ENCODE measurements at places on chromosomes 2 and 18.

- DNase-seq, result no peak
These were observed 48.8 kb upstream of the ZDBF2 start for GRCh38 chr2:206225435-206226232.

DNA sequence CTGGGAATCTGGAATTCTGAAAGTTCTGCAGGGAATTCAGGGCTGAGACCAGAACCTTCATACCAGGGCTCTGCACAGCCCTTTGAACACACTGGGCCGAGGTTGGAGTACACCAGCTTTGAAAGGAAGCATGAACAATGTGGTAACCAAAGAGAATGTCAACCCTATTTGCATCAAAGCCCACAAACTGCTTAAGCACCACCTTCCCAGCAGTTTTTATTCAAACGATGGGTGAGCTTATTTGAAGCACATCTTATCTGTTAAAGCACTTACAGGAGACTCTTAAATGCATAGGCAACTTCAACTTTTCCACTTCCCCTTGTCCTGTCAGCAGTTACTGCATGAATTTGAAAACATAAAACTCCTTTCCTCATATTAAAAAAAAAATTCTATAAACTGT lies 96.6 kb downstream of the TXNL1 start:
- no peak for DNase-seq

DNA sequence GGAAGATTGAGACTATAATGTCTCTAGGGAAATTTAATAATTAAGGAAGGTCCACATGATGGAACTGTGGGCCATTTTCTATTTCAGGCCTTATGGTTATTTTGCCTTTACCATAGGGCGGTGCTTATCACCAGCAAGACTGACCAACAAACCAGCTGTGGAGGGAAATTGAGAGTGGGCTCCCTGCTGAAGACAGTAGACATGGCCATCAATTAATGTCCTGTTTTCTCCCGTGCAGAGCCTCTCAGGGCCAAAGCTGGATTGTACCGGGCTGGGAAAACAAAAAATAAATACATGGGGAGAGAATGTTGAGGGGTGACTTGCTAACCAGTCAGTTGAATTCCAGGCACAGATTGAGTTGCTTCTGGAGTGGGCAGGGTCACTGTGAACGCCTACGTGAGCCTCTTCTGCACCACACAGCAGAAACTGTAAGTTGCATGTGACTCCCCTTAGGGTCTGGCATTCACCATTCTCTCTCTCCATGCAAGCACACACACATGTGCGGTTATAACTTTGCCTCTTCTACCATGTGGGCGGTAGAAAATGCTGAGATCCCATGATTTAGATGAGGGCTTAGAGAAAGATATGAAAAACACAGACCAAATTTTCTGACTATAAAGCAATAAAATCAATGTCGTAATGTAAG lies 128.5 kb downstream of the COPS8 start:
- no peak for DNase-seq

DNA sequence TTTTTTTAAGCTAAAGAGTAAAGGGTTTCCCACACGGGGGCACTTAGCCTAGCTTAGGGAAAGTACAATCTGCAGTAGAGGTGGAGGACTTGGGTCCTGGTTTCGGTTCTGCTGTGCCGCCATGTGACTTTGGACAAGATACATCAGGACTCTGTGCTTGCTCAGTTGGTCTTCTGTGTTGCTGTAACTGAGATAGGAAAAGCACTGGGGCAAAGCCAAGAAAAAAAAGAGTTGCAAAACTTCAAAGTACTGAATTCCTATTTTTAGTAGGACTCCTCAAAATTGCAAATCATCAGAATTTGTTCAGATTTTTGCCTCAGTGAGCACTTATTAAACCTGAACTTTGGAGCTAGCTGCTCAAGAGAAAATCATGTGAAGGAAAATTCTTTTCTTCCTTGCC lies 96.3 kb upstream of the STON1 start:
- DNase-seq, result no peak

DNA sequence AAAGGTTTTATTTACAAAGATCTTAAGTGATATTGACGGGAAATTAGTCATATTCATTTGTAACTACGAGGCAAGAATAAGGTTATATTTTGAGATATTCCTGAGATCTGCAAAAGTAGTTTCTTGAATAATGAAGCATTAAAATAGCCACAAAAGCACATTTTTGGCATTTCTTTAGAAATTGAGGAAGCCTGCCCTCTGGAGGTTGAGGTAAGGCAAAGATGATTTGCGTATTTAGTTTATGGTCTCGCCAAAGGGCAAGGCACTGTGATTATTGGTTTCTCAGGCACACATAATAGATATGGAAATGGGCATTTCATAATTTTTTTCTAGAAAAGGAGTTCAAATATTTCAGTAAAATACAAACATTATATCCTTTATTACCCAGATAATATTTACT lies 143.7 kb upstream of the RPRM start:
- DNase-seq, result no peak

DNA sequence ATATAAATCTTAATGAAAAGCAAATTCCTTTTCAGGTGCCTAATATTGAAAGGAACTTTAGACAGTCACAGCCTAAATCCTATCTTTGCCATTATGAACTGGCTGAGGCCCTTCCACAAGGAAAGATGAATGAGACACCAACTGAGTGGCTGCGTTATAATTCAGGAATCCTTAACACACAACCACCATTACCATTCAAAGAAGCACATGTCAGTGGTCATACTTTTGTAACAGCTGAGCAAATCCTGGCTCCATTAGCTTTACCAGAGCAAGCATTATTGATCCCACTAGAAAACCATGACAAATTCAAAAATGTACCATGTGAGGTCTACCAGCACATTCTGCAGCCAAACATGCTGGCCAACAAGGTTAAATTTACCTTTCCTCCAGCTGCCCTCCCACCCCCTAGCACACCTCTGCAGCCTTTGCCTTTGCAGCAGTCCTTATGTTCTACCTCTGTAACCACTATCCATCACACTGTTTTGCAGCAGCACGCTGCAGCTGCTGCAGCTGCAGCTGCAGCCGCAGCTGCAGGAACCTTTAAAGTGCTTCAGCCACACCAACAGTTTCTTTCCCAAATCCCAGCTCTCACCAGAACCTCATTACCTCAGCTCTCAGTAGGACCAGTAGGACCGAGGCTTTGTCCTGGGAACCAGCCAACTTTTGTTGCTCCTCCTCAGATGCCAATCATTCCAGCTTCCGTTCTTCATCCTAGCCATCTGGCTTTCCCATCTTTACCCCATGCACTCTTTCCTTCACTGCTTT lies 340.1 kb downstream of the ZNF804A start:
- DNase-seq, result no peak

DNA sequence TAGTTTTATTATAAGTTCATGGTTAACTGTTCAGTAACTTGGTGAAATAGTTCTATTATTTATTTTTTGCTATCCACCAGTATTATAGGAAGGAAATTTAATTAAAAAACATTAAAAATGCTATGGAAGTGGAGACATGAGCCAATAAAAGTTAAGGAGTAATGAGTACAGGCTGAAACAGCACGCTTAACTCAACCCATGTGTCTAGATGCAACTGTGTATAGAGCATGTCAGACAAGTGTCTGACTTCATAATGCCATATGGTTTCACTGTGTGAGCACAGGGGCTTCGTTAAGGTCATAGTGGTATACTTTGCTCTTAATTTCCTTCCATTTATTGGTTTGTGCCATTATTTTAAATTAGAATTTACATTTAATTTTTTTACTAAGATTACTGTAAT lies 566.8 kb upstream of the NRP2 start:
- no peak for DNase-seq

DNA sequence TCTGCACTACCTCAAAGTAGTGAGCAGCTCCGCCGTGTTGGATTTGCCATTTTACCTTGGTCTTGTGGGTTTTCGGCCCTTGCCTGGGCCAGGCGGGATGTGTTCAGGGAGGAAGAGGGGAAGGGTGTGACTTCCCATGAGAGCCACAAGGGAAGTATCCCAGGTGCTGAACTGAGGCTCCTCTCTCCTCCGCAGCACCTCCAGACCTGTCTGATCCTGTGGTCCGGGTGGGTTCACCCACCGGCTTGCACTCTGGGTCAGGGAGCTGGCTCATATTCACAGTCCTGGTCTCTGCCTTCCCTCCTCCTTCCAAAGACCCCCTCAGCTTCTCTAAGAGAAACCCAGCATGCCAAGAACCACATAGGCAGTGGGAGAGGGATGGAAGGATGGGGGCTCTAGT lies 235.8 kb downstream of the SEPTIN10 start:
- DNase-seq, result no peak

GRCh38 chr2:17979707-17980106 lies 101.2 kb downstream of the KCNS3 start:
- DNase-seq, result no peak

DNA sequence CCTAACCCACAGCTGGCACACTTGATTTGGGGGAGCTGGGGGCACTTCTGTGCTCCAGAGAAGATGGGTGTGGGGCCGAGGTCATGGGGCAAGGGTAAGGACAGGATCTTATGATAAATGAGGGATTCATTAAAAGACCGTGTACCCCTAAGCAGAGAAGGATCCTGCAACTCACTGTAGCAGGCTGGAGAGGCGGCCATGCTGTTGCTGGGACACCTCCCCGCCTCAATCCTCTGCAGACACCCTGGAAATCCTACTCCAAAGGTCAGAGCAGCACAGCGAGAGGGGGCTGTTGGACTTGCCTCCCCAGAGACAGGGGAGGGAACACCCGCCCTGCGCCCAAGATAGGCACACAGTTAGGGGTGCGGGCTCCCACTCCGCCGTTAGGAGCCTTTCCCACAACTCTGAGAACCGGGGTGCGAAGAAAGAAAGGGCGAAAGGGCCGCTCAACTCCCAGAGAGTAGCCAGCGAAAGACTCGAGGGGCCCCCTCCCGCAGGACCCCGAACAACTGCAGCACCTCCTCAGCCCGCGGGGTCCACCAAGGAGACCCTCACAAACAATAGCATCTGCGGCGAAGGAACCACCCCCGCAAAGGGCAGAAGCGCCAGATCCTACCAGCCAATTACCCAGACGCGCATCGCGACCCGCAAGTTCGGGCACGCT lies 1.4 kb downstream of the PARD6G start:
- DNase-seq, result no peak

DNA sequence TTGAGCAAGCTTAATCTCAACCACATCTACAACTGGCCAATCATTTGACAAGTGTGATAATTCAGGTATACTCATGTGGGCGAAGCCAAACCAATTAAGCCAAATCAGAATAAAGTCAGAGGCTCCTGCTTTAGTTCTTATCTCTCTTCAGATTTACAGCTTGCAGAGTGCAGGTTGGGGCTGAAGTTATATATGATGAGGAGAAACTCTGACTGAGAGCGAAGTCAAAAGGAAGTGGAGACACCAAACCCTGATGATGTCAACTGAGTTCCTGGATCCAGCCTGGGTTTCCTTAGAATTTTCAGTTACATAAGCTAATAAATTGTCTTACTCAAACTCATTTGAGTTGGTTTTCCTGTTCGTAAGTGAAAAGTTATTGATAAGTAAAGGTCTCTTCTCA lies 73.9 kb downstream of the ASXL2 start:
- DNase-seq, result no peak

GRCh38 chr2:239488125-239488524 lies 87.3 kb upstream of the HDAC4 start:
- DNase-seq, result no peak

DNA sequence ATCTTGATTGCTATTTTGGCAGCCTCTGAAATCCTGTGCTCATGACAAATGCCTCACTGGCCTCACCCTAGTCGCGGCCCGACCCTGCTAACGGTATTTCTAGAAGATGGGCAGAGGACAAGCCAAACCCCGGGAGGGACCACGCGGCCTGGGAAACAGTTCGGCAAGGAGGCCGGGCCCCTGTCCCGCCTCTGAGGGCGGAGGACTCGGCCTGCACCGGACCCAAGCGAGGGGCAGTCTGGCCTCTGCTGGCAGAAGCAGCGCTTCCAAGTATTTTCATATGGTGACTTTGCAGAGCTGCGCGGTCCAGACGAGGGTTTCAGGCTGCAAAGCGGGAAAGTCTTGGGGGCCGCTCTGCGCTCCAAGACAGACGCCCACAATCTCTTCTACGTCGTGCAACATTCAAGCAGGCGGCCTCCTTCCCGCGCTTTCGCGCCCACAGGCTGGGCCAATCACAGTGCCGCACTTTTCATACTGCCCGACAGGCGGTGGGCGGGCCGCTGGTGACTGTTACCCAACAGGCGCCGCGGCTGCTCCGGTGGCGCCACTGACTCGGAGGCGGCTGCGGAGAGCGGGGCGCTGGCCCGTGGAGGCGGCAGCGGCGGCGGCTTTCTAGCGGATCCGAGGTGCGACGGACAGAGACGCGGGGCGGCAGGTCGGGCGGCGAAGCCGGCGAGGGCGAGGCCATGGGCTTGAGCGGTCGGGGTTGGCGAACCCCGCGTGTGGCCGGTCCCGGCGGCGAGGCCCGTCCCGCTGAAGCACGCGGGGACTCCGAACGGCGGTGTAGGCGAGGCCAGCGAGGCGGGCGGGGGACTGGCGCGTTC lies at the start of gene RBM44:
Gene RBM44, plus strand, starts transcription at position 544 of the 824 bp plus-strand sequence. CDS start 14,831 bp downstream, outside the sequence.
- no peak for DNase-seq
